ENCODE measurements at places on chromosomes 2 and 18.
A peak's percentile ranks its signal among the peaks of the same experiment; 100 is the strongest.

GRCh38 chr2:20190170-20190569 is 34.8 kb downstream of the SDC1 start:
- no peak for DNase-seq

GRCh38 chr18:45241271-45241670 is 374.0 kb upstream of the SLC14A2 start:
- no peak for DNase-seq

- DNase-seq, result no peak
Observed at GRCh38 chr2:46041434-46041833, 255.8 kb upstream of the EPAS1 start.

DNA sequence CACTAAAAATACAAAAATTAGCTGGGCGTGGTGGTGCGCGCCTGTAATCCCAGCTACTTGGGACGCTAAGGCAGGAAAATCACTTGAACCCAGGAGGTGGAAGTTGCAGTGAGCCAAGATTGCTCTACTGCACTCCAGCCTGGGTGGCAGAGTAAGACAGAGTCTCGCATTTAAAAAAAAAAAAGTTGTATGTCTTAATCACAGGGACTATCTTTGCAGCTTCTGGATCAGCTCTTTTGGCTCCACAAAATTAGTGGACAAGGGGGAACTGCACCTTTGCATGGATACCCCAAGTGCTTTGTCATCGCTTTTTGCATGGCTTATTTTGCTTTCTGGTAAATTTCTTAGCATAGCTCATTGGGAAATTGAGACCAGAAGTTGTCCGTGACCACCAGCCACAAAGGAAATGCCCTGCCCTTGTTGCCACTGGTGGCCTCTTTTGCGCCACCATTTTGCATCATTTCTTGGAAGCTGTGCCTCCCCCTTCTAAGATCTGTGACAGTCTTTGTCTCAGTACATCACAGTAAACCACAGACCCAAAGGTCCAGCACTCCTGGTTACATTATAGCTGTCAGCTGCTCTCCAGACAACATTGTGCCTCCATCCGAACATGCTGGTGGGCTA is 43.9 kb upstream of the PCBP1 start:
- peak; percentile 26 for DNase-seq

Data from stimulated activated effector memory CD8-positive, alpha-beta T cell treated with anti-CD3 and anti-CD28 coated beads, Interleukin-12 subunit alpha, Interleukin-12 subunit beta, amount 100 ng/mL, for 72 hours (primary cell).